CD14-positive monocyte (primary cell): ENCODE measurements at places on chromosomes 12 and 14. TPM values are rescaled to one million over a fixed set of nuclear protein-coding genes. Genes with fewer than 3 reads are reported as not detected.

GRCh38 chr14:70773182-70773862, 36.0 kb downstream of the MAP3K9 start:
- no peak for DNase-seq

GRCh38 chr12:26845057-26845666, 12.2 kb upstream of the ITPR2 start:
- DNase-seq = no peak

OTX2 gene
- not detected for polyA plus RNA-seq

DNA sequence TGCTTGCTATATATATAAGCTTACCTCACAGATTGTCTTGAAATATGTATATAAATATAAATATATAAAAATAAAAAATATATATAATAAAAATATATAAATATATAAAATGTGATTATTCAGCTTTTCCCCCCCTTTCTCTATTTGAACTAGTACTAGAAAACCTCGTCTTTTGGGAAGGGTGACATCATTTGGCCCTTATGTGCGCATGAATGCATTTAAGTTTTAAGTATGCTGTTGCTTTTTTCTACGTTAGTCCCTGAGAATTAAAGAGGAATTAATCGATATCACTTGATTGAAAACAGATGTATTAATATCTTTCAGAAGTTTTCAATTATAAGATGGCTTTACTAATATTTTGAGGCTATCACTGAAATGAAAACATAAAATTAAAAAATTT, 69.9 kb downstream of the RAD51B start:
- no peak for DNase-seq

- no peak for DNase-seq
These were observed 117.8 kb downstream of the ITPR2 start for GRCh38 chr12:26715232-26715631.

GRCh38 chr12:89566615-89567014, 40.8 kb upstream of the POC1B start:
- DNase-seq = no peak

SIRT4 gene
- polyA plus RNA-seq = 0.72 TPM

DNA sequence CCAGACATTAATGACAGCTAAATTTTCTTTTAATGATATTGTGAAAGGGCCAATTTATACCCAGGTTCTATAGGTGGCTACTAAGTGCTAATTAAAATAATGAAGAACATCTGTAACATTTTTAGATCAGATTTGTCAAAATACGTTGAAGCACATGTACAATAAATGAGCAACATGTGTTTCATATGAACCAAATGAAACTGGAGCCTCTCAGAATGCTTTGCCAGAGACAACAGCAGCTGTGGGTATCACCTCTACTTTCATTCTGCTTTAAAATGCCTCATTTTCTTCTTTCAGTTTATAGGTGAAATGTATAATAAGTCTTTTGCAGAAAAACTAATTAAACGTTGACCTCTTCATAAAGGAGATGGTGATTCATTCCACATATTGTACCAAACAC, 26.1 kb upstream of the MYF6 start:
- DNase-seq = no peak

- no peak for DNase-seq
These were observed 247.5 kb downstream of the SEC23A start for GRCh38 chr14:38855513-38855912.

DNA sequence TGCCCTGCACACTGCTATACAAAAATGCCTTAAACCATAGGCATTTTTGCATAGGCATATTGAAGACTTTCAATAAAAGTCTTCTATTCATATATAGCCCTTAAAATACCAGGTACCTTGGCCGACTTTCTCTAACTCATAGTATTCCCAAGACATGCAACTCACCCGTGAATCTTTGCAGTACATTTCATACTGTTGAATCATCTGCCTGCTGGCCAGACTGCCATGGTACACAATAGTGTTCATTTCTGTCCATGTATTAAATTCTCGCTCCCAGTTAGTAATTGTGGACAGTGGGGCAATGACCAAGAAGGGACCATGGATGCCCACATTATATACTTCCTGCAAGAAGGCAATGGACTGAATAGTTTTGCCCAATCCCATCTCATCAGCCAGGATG, 24.3 kb upstream of the SUPT16H start:
- DNase-seq = no peak

- peak; percentile 24 for DNase-seq
These were observed 12.2 kb downstream of the MMP14 start for GRCh38 chr14:22848351-22849164.

- no peak for DNase-seq
These were observed 9.4 kb downstream of the CLBA1 start for GRCh38 chr14:104994978-104995377.

DNA sequence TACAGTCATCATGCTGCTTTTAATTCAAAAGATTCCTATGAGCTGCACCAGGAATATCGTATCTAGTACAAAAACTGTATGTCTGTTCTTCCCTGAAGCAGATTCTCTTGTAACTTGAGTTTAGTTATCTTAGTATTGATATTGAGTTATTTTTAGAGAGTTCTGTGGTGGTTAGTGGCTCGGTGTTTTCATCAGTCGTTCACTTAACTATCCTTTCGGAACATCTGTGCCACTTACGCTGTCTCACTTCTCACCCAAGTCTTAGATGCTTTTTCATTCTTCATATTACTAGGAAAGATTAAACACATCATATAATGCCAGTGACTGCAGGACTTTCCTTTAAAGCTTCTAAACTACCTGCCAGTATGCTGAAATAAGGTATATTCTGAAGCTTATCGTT, 251.0 kb downstream of the FBXL14 start:
- no peak for DNase-seq

CLEC4C gene
- 0.54 TPM for polyA plus RNA-seq

DNA sequence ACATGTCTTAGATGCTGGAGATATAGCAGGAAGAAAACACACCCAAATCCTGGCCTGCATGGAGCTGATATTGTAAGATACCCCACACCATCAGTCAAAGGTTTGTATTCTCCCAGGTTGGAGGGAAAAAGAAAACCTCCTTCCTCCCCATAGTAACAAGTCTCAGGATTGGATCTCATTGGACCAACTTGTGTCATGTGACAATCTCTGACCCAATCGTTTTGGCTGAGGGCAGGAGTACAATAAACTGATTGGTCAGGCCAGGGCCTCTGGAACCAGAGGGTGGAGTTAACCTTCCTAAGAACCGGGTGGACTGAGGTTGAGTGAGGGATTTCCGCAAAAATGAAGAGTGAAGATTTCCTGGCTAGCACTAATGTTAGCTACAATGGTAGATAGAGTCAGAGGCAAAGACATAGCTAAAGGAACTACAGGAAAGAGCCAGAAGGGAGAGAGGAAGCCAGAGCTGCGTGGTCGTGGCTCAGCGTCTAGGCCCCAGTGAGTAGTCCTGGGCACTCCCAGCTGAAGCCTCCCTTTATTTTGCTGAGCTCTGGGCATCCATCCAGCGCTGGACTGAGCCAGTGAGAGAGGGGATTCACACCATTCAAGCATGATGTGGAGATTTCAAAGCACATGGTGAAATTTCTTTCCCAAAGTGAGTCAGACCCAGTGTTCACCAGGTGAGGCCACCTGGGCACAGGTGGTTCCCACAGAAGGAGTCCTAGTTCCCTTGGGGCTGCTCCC, 219.9 kb downstream of the AACS start:
- no peak for DNase-seq
